ENCODE measurements at places on chromosomes 12 and 14.
A peak's percentile ranks its signal among the peaks of the same experiment; 100 is the strongest.

- DNase-seq: peak; percentile 89
These were observed 2.1 kb upstream of the SLC11A2 start for GRCh38 chr12:51028126-51028812.

DNA sequence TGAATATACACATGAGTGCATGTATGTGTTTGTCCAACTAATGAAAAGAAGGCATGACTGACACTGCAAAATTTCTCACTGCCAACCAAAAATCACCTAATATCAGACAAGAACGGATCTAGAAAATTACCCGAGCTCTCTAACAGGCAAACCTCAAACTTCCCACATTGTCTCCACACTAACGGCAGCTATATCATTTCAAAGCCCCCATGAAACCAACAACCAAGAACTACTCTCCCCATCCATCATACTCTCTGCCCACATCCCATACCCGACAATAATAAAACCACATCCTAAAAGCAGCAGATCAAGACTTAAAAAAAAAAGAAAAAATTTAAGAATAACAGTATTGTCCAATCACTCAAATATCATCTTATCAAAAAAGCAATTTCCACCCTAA, 227.1 kb downstream of the CEP128 start:
- DNase-seq: no peak

- peak; percentile 42 for DNase-seq
These were observed 3.7 kb upstream of the FERMT2 start for GRCh38 chr14:52954346-52955214.

- DNase-seq: peak; percentile 64
These were observed 93.7 kb upstream of the PTPRR start for GRCh38 chr12:71014180-71014785.

DNA sequence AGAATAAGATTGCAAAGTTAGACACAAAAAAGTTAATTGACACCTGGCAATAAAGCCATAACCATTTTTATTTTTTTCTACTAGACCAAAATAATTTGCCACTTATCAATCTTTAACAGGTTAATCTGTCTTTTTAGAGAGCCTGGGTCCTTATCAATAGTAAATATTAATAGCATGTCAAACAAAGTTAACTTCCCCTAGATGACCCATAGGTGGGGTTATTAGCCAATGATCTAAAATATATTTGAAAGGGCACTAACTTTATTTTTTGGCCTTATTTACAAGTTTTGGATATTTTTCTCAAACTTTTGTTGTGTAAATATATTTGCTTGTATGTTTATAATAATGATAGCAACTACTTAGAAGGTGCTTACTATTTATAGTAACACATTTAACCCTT, 3.9 kb downstream of the ANKRD33 start:
- DNase-seq: no peak

DNA sequence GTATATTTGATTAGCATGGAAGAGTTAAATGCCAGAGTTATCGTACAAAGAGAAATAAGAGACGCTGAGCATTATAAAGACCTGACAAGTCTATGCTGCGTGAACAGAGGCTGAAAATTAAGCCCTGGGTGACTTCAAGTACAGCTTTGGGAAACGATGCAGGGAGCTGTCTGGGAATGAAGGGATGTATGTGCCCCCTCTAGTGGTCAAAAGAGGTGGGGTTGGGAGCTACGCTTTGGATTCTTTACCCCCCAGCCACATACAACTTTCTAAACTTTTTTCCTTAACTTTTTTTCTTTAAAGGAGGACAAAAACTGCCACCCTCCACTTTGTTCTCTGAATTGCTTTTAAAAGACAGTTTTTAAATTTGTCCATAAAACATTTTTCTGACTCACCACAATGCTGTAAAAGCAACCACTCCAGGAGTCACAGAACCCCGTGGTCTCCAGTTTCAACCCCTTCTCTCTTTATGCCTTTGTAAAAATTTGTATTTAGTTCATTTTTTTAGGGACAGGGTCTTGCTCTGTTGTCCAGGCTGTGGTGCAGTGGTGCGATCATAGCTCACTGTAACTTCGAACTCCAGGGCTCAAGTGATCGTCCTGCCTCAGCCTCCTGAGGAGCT, 59.4 kb downstream of the ZNF664 start:
- peak; percentile 79 for DNase-seq

DNA sequence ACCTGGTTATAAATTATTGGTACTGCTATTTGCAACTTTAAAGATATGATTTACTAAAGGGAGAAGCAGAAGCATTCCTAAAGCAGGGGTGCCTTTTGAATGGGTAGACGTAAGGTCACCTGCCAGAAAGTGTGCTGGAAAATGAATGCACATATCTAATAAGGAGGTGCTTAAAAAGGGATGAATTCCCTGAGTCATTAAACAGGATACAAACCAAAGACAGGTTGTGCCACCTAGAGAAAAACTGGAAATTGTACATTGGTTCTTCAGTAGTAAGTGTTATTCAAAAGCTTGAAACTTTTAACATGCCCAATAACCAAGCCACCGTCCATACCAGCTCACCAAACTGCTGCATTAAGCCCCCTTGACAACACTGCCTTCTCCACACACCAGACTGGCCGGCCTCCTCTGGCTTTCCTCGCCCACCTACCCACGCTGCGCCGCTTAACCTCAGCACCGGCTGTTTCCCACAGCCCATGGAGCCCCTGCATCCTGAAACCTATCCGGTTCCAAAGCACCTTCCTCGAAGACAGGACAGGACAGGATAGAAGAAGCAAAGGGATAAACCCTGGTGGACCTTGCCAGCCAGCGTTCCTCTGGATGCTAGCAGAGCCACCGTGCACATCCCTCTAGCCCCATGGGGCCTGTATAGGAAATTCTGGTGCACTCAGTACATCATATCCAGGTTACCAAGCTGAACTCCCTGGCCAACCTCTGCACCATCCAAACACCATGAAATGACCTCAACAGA, 201.5 kb upstream of the CAND1 start:
- DNase-seq: peak; percentile 15

- peak; percentile 32 for DNase-seq
These were observed 2.1 kb upstream of the GSC start for GRCh38 chr14:94771906-94772490.

DNA sequence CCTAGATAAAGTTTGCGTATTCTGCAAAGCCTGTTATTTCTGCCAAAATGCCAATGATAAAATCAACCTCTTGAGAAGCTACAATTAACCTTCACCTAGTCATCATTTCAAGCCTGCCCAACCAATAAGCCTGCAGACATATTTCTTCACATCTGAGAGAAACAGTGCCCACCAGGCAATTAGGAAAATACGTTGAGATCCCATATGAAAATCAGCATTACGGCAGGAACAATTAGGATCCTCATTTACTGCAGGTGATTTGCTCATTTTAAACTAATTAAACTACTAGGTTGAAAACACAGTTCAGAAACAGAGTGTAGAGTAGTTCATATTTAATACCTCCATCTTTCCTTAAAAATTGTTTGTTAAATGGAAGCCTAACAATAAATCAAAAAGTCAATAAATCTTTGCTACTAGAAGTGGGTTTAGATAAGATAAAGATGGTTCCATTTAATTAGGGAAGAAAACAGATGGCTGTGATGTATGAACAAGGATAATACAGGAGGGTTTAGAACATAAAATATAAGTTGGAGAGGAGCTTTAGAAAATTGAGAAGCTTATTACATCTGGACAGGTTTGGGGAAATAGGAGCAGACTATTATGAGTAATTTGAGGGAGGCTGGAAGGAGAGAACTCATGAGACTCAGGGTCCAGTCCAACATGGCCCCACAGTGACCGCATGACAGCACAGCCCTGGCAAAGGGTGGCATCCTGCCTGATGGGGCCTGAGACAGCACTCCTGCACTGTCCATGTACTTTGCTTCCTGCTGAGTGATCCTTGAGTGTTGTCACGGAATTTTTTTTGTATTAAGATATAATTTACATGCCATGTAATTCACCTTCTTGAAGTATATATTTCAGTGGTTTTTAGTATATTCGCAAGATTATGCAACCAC, 26.9 kb upstream of the PYGL start:
- DNase-seq: no peak

- DNase-seq: no peak
These were observed 53.0 kb downstream of the IFNG-AS1 start for GRCh38 chr12:68042212-68042699.

- DNase-seq: no peak
These were observed 213.9 kb downstream of the SLC15A4 start for GRCh38 chr12:128609861-128610260.

GRCh38 chr12:131103669-131104462, 150.2 kb downstream of the ADGRD1 start:
- DNase-seq: no peak

GRCh38 chr14:73776194-73776537, 62.0 kb upstream of the PNMA1 start:
- DNase-seq: no peak

GRCh38 chr14:33692762-33693161, 258.1 kb downstream of the EGLN3 start:
- no peak for DNase-seq
